ENCODE measurements at places on chromosomes 5 and 9.

GRCh38 chr5:139748505-139748826, 47.1 kb upstream of the PSD2 start:
- DNase-seq: no peak

- no peak for DNase-seq
Observed at GRCh38 chr5:109516390-109516789, 106.6 kb upstream of the PJA2 start.

- no peak for DNase-seq
Observed at GRCh38 chr5:116859666-116860320, 285.2 kb upstream of the SEMA6A start.

GRCh38 chr5:109291090-109291489, 118.7 kb downstream of the PJA2 start:
- no peak for DNase-seq

DNA sequence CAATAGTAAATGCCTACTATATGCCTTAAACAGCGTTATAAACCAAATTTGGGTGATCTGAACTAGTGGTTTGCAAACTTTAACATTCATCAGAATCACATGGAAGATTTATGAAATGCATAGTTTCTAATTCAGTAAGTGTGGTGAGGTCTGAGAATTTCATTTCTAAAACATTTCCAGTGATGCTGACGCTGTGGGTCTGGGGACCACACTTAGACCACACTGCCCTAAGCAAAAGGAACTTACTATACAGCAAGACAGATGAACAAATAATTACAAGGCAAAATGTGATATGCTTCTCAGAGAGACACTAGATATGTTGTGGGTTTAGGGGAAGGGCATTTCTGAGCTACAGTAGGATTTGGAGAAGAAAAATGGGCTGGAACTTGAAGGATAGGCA, 72.6 kb downstream of the OXCT1 start:
- no peak for DNase-seq

DNA sequence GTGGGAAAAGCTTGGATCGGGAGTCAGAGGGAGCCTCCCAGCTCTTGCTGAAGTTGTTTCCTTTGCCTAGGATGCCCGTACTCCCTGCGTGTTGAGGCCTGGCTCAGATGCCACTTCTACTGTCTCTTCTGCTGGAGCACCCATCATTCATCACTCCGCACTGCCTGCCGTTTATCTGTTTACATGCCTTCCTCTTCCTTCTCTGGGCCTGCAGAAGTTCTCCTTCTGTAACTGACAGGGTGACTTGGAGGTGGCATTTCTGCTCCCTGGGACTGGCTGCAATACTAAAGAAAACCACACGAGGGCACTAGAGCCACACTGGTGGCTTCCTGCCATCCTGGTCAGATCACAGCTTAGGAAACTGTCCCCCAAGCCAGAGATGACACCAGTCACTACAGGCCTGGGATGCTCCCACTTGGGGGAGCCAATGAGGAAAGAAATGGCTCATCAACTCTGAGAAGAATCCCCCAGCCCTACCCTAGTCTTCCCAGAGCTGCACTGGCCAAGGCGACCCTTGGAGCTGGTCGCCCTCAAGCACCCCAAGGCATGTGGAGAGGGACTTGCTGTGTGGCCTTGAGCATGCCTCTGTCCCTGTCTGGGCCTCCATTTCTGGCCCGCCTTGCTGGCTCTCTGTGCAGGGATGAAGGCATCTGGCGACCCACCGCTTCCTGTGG, 9.7 kb upstream of the SLC25A51 start:
- peak; percentile 70 for DNase-seq

DNA sequence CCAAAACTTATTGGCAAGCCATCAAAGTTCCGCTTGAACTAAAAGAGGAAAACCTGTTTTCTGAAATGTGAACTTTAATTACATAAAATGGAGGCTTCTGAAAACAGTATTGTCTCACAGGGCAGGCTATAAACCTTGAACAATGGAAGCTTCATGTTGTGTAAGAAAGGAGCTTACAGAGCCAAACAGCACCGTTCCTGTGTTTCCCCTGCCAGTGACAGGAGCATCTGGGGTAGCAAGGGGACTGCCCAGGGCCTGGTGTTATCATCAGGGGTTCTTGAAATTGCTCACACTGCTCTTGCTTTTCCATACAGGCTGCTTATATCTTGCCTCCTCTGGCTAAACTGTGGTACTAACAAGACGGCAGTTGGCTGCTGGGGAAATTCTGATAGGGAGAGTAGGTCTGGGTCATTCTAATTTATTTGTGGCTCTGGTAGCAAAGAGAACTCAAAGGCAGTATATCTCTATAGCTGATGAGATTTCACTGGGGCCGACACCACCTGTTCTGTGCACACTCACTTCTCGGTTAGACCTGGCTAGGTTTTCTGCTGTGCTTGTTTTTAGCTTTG, 40.4 kb downstream of the BASP1 start:
- no peak for DNase-seq

GRCh38 chr9:127181315-127181580, 58.8 kb upstream of the ANGPTL2 start:
- DNase-seq: no peak

DNA sequence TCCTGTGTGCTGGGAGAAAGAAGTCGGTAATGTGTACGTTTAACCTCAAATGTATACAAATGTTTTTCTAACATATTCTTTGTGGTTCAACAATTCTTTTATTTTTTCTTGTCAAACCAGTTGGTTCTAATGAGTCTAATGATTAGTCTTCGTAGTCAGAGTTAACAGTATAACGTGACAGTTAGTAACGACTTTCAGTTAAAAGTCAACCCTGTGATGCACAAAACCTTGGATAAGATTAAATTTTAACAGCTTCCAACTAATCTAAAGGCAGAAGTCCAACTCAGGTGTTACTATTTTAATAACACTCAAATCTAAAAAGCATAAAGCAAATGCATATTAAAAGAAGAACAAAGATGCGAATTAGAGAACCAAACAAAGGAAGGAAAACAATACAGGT, 47.0 kb downstream of the SEMA6A start:
- DNase-seq: no peak

DNA sequence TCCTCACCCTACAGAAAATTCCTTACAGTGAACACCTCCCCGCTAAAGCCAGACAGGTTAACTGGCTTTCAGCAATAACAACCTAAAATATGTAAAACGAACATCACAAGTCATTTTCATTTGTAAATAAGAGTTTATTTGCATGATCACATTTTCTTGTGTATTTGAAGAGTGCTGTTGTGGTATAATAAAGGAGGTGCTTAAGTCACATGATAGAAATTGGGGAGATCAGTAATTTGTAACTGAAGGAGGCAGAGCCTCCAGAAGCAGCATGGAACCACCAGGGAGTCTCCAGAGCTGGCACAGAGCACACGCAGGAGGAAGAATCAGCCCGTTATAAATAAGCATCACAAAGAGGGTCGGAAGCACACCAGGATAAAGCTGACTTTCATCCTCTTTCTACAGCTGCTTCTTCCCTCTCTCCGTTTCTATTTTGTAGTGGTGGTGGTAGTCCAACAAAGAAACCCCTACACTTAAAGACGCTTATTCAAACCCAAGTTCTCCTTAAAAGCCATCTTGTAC, 210.6 kb downstream of the MAPKAP1 start:
- DNase-seq: no peak

DNA sequence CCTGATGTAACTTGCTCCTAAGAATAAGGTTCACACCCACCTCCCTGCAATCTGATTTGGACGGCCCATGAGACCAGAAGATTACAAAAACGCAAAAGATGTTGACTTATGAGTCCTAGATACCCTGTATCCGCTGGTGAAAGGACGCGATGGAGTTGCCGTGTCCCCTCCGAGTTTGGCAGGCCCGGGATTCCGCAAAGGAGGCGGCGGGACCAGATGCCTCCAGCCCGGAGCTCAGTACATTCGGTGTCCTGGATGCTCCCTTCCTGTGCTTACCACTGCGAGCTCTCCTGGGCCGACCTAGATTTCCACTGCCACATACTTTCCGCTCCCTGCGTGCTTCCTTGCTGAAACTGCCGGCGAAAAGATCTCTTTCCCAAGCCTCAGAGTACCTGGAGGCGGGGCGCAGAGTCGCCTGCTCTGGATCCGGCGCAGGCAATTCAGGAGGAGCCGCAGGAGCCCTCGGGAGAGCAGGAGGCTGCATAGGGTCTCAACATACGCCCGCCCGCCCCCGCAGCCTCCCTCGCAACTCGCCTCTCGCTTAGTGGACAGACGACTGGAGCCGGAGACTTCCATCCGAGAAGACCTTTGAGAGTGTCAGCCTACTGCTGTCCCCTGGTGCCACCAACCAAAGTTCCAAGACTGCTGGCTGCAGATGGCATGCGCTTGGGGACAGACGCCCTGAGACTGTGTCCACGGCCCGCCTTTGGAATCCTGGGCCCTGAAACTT, 39.8 kb downstream of the ANXA2R start:
- no peak for DNase-seq

DNA sequence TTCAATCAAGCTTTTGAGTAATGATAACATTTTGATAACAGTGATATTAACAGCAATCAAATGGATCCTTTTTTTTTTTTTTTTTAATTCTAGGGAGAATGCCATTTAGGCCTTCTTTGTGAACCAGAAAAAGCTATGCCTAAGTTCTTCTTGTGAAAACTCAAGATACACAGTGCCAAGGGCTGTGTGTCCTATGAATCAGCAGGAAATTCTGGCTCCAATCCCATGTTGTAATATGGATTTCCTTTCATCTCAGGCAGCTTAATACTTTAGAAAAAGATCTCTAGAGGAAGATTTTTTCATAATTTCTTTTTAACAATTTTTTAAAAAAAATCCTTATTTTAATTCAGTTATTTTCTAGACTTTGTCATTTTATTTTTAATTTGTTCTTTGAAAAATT, 96.1 kb downstream of the NUDT12 start:
- no peak for DNase-seq

DNA sequence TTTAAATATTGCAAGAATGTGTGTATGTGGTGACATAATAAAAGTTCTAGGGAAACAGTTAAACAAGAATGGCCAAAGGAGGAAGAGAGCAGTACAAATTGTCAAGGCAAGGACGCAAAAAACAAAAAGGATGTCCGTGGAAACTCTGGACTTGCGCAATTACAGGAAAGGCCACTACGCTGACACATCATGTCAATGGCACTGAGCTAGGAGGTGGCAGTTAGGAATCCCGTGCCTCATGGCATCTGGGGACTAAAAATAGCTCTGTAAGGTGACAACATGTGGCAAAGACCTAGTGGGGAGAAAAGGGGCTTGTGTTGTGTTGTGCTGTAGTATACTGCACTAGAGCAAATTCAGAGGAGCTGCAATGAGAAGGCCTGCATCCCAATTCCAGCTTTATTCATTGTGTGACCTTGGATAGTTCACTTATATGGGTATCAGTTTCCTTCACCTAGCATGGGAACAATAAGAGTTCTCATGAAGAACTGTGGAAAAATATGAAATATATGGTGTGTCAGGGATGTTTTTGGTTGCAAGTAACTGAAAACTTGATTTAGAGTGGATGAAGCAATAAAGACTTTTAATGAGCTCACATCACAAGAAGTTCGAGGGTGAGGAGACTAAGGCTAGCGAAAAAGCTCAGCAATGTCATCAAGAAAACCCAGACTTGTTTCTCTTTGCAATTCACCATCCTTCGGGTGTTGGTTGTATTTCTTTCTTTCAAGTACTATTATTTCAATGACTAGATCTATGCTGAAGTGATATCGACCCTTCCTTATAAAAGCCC, 124.1 kb upstream of the STC2 start:
- no peak for DNase-seq

DNA sequence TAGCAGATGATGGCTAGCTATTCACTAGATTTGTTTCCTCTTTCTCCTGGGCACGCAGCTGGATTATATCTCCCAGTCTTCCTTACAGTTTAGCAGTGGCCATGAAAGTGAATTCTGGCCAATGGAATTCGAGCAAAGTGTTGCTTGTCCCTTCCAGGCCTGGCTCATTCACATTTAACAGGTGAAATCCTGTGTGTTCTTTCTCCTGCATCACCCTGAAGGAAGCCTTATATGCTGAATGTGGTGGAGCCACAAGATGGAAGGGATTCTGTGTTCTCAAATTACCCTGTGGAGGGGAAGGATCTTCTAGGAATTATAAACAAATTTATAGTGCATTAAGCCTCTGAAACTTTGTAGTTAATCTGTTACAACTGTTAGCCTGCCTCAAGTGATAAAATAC, 8.2 kb upstream of the ELOVL7 start:
- DNase-seq: no peak

- DNase-seq: no peak
Observed at GRCh38 chr9:134226221-134226930, 62.0 kb upstream of the RNU6ATAC start.

DNA sequence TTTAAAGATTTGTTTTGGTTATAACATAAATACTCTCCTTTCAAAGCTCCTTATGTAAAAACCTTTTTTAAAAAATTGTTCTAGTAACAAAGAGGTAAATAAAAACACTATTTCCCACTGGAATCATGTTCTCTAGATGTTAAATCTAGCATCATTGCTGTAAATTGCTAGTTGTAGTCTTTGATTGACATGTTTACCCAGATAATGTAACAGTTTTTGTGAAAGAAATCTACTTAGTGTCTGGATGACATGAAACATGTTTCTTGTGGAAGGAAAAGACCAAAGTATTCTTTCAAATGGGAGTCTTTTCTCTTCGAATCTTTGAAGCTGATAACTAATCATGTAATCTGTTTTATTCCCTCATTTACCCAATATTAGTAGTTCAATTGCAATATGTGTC, 1565.9 kb upstream of the WWC1 start:
- DNase-seq: no peak

DNA sequence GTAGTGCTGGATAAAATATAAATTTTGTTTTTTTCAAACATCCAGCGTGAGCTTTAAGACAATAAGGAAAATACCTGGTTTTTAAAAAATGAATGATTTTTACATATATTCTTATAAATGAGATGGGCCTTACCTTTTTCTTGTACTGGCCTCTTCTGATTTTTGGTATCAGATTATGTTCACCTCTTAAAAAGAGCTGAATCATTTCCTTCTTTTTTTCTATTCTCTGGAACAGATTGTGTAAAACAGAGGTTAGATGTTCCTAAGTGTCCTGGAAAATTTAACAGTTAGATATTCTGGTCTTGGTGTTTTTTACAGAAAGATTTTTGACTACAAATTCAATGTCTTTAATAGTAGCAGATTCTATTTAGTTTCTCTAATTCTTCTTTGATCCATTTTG, 74.6 kb downstream of the NDUFAF2 start:
- DNase-seq: no peak

DNA sequence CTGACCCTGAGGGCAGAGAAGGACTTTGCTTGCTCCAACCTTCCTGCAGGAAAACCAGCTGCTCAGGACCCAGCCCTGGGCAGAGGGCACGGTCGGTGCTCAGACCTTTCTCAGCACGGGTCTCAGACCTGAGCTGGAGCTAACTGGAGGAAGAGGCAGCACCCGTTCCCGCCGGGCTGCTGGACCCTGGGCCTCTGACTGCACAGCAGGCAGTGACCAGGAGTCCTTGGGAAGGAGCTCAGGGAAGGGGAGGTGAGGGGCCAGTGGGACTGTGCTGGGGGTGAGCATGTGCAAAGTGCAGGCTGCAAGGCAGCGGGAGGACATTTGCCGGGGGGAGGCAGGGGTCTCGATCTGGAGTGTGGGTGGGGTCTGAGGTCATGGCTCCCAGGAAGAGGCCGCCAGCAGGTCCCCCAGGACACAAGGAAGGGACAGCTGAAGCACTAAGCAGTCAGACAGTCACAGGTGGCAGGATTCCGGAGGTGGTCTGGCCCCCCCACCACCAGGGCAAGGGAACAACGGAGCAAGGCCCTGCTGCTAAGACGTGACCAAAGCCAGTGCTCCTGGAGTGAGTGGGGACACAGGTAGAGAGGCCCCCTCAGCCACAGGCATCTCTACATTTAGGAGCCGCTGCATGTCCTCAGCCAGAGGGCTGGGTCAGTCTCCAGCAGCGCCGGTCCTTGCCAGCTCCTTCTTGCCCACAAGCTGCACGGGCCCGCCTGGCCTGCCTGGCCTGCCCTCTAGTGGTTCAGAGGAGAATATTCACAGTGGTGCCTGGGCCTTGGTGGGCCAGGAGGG, 4.8 kb upstream of the DPM2 start:
- DNase-seq: peak; percentile 62
